ENCODE measurements at places on chromosomes 11 and 22. TPM values are rescaled to one million over a fixed set of nuclear protein-coding genes. Genes with fewer than 3 reads are reported as not detected.

DNA sequence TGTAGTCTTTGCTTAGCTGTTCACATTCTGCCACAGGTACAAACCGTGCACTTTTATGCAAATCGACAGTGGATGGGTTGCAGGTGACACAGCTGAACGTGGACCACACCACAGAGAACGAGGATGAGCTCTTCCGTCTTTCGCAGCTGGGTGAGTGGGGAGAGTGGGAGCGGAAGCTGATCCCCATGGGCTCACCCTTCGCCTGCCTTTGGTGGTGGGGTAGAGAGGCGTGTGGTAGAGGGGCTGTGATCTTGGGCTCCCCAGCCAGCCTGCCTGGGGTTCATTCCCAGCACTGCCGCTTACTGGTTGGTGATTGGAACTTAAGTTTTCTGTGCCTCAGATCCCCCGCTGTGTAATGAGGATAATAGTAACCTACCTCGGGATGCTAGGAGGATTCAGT is 19.1 kb downstream of the TAB1 start:
- H3K36me3 ChIP-seq = peaks cover 20% of the 10 kb centered on the region
- no peak overlapping the region for H3K4me3 ChIP-seq

SMIM35 gene
- total RNA-seq = 0.16 TPM

DNA sequence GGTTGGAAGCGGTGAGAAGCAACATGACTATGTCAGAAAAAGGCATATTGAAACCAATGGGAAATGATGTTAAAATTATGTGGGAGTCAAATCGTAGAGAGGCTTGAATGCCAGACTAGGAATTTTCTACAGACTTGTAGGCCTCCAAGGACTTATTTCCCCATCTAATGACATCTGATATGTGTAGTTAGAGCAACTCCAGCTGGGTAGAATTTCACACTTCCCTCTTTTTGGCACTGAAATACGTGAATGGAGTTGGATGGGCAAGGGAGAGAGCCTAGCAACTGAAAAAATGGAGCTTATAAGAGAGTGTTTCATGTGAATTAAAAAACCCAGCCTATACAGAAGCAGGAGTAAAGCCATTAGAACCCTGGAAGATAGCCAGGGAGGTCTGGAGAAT is 304.2 kb downstream of the INSC start:
- no peaks in the 10 kb centered on the region for H3K27me3 ChIP-seq
- DNase-seq = no peak
- H3K36me3 ChIP-seq = no peaks in the 10 kb centered on the region
- no peak overlapping the region for H3K27ac ChIP-seq

- H3K4me3 ChIP-seq = peak overlapping the region; percentile 88
- H3K36me3 ChIP-seq = peaks cover 18% of the 10 kb centered on the region
- peaks cover 23% of the 10 kb centered on the region for H3K4me1 ChIP-seq
- peak overlapping the region; percentile 83 for H3K27ac ChIP-seq
- H3K27me3 ChIP-seq = no peaks in the 10 kb centered on the region
Observed at GRCh38 chr11:64803846-64804345, 882 bp upstream of the MAP4K2 start.

SLC5A1 gene
- total RNA-seq = not detected

- H3K36me3 ChIP-seq = no peaks in the 10 kb centered on the region
- H3K27me3 ChIP-seq = peaks cover 16% of the 10 kb centered on the region
- H3K27ac ChIP-seq = no peak overlapping the region
- no peak overlapping the region for H3K4me3 ChIP-seq
- DNase-seq = no peak
- no peaks in the 10 kb centered on the region for H3K4me1 ChIP-seq
Observed at GRCh38 chr11:125379565-125379964, 116.5 kb downstream of the FEZ1 start.

C11orf86 gene
- not detected for total RNA-seq

DNA sequence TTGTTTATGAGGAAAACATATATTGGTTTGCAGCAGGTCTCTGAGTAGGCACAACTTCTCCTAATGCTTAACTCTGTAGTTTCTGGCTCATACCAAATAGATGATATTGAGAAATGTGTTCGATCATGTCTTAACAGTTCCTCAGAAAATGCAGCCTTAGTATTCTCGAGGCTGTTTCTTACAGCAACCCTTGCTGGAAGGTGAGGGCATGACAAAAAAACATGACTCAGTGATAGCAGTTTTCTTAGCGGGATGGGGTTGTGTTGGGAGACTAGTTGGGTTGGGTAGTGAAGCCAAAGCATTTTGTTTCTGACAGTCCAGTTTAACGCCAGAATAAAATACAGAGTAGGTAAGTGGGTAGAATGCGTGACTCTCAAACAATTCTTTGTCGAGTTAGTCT is 94.7 kb upstream of the PARVA start:
- no peak for DNase-seq
- peaks cover 22% of the 10 kb centered on the region for H3K4me1 ChIP-seq
- H3K27ac ChIP-seq = no peak overlapping the region
- H3K27me3 ChIP-seq = no peaks in the 10 kb centered on the region
- H3K4me3 ChIP-seq = no peak overlapping the region
- H3K36me3 ChIP-seq = peaks cover 2% of the 10 kb centered on the region

All from activated T-helper 1 cell treated with anti-CD3 and anti-CD28 coated beads, Interleukin-12 subunit alpha, Interleukin-12 subunit beta, Interleukin-2, Interleukin-4 antibody, amounts not matched to agents 30 ng/mL and 10 ng/mL and 1 ng/mL, durations not matched to agents 14 hours and 24 hours and 36 hours (primary cell).